ENCODE measurements at places on chromosomes 13 and 19. TPM values are rescaled to one million over a fixed set of nuclear protein-coding genes. Genes with fewer than 3 reads are reported as not detected.

Gene ZNF226
- 14.9 TPM for total RNA-seq

Gene CGB8
- total RNA-seq = not detected

Gene PDX1
- not detected for total RNA-seq

Gene PSPN
- 2.4 TPM for total RNA-seq

Gene MLLT1
- 3.8 TPM for total RNA-seq

Gene TMPRSS9
- total RNA-seq = not detected

Gene MCEMP1
- under 0.01 TPM for total RNA-seq

Gene BST2
- 34.3 TPM for total RNA-seq

Gene ZNF766
- 23.6 TPM for total RNA-seq

Gene GPR12
- not detected for total RNA-seq

Gene ZNF284
- total RNA-seq = 1.7 TPM
